ENCODE measurements at places on chromosomes 3 and 15.

GRCh38 chr3:160227419-160227818 lies 2.2 kb downstream of the C3orf80 start:
- DNase-seq, result no peak

DNA sequence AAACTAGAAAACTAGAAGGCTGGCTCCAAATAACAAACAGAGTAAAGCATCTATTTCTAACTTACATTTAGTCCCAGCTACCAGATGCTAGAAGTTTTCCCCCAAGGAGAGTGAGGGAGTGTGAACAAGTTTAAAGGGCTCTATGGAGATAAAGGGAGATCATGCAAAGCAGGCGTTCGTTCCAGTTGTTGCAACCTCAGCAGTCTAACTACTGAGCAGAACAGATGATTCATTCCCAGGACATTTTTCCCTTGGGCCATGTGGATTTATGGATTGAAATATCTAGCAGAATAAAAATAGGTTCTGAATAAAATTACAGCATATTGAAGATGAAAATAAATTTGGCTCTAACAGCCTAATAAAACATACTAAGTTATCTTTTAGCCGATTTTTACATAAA lies 154.8 kb upstream of the TTC14 start:
- no peak for DNase-seq

- DNase-seq, result no peak
These were observed 28.1 kb upstream of the SELENOK start for GRCh38 chr3:53919741-53920140.

GRCh38 chr3:193883551-193883950 lies 252.4 kb upstream of the HES1 start:
- no peak for DNase-seq

DNA sequence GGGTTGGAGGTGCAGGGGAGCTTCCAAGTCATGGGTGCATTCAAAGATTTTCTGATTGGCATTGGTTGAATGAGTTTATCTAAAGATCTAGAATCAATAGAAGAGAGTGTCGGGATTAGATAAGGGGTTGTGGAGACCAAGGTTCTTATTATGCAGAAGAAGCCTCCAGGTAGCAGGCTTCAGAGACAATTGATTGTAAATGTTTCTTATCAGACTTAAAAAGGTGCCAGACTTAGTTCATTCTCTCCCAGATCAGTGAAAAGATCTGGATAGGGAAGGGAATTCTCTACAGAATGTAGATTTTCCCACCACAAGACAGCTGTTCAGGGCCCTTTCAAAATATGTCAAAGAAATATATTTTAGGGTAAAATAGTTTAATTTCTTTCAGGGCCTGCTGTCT lies 129.5 kb downstream of the LIPC start:
- no peak for DNase-seq

DNA sequence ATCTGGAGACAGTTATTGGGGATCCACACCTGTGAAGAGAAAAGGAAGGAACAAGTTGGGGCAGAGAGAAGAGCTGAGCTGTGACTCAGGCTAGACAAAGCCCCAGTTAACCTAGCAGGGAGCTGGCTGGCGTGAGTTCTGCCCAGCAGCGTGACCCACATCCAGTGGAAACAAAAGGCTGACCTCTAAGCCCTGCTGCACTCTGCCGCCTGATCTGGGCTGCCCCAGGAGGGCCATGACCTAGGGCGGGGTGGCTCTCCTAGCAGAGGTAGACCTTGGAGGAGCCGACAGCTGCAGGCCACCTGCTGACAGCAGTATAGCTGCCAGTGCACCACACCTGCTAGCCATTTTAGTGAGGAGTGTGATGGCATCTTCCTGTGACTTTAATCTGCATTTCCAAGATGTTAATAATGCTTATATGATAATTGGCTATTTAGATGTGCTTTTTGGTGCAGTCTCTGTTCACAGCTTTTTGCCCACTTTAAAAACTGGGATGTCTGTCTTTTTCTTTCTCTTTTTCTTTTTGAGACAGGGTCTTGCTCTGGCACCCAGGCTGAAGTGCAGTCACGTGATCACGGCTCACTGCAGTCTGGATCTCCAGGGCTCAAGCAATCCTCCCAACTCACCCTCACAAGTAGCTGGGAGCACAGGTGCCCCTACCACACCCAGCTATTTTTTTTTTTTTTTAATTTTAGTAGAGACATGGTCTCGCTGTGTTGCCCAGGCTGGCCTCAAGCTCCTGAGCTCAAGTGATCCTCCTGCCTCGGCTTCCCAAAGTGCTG lies 78.1 kb downstream of the LSM3 start:
- no peak for DNase-seq

Measured in stimulated activated CD4-positive, alpha-beta T cell treated with anti-CD3 and anti-CD28 coated beads, Interleukin-4, amount 100 ng/mL, for 4 hours (primary cell).